ENCODE measurements at places on chromosomes 7 and 10. TPM values are rescaled to one million over a fixed set of nuclear protein-coding genes. Genes with fewer than 3 reads are reported as not detected.

GRCh38 chr10:100623521-100624230 is 87.9 kb downstream of the HIF1AN start:
- DNase-seq, result no peak

Gene GIMAP2
- 0.12 TPM for polyA plus RNA-seq

Gene ITPRIP
- polyA plus RNA-seq, result 18.3 TPM

Gene TBXAS1
- 8.8 TPM for polyA plus RNA-seq

Gene COBL
- 1.5 TPM for polyA plus RNA-seq
